Stimulated activated CD8-positive, alpha-beta memory T cell treated with anti-CD3 and anti-CD28 coated beads, Interleukin-15, amount 100 ng/mL, for 1 hour (primary cell): ENCODE measurements at places on chromosomes 16 and 17.

GRCh38 chr16:81758376-81758775 is 20.7 kb upstream of the PLCG2 start:
- DNase-seq: no peak

DNA sequence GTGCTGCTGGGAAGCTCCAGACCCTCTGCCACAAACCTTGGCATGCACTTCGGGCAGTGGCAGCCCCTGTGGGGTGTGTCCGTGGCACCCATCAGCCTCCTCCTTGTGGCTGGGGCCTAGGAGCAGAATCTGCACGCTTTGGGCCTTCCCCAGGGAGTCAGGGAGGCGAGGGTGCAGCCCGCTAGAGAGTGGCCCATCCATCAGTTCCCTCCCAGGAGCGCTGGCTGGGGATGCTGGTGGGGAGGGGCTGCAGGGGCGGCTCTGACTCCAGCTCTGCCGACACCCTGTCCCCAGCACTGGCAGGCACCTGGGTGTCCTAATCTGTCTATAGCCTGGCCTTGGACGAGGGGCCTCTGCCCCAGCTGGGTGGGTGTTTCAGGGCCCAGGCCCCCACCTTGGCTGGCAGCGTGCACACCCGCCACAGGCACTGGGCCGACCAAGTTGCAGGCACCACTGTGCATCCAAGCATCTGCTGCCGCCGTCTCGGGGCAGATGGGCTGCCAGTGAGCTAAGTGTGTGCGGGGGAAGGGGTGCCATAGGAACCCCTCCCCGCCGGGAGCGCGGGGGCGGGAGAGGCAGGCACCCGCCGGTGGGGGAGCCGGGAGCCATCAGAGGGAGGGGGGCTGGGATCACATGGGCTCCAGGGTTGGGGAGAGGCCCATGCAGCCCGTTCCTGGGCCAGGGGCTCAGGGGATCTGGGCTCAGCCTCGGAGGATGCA is 30.2 kb downstream of the ENDOV start:
- no peak for DNase-seq

DNA sequence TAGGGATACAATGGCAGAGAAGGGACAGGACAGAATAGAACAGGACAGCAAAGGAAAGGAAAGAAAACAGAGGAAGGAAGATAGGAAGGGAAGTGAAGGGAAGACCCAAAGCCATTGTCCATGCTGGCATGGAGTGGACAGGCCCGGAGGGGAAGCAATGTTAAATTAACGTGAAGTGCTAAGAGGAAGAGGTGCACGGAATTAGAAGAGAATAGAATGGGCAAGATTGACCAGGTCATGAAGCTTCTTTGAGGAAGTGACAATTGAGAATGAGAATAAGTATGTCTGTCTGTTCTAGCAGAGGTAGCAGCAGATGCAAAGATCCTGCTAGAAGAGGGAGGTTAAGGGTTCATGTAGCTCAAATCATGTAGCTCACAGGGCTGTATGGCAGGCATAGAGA is 117.2 kb downstream of the MAF start:
- DNase-seq: no peak

DNA sequence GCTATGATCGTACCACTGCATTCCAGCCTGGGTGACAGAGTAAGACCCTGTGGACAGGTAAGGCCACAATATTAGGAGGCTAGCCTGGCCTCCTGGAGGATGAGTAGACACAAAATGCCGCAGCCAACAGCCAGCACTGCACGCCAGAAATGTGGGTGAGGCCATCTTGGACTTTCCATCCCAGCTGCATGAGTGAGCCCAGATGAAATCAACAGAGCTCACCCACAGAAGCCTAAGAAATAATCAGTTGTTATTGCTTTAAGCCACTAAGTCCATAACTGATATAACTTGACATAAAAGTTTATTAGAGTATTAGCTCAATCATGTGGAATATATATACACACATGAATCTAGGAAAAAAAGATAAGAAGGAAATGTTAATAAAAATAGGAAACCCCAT is 101.7 kb downstream of the CDYL2 start:
- no peak for DNase-seq
